ENCODE measurements at places on chromosomes 1 and 21.

DNA sequence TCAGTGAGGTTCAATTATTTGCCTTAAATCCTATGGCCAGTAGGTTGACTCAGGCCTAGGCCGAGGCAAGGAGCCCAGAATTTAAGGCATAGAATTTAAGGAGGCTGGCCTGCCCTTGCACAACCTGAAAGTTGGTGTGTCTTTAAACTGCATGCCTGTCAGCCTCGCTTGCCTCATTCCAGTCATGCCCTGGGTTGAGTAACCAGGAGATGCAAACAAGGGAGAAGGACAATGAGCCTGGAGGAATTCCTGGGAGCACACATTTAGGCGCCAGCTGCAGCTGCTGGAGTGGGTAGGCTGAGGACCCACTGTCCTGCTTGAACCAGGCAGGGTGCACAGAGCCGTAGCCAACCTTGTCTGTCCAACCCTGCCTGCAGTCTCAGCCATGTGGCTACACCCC, 11.7 kb downstream of the CD2 start:
- no peak for DNase-seq

GRCh38 chr1:38183096-38183495, 136.5 kb upstream of the POU3F1 start:
- no peak for DNase-seq

DNA sequence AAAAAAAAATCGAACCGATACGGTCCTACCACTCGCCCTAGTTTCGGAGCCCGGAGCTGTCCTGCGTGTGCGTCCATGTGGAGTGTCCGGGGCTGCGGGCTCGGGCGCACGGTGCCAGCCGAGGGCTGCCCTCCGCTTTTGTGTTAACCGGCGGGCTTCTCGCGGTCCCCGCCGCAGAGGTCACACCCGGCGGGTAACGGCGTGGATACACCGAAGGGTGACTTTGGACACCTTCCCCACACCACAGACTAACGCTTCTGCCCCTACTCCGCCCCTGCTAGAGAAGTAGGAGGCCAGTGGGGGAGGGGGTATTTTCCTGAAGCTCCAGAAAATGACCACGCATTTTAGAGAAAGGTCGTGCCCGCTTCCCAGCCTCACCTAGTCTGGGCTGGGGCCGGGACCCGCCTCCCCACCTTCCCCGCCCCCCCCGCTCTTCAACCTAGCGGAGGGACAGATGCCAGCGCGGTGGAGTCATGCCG, 609 bp upstream of the ATF3 start:
- DNase-seq: no peak

GRCh38 chr1:21365036-21365435, 74.8 kb upstream of the ECE1 start:
- no peak for DNase-seq

DNA sequence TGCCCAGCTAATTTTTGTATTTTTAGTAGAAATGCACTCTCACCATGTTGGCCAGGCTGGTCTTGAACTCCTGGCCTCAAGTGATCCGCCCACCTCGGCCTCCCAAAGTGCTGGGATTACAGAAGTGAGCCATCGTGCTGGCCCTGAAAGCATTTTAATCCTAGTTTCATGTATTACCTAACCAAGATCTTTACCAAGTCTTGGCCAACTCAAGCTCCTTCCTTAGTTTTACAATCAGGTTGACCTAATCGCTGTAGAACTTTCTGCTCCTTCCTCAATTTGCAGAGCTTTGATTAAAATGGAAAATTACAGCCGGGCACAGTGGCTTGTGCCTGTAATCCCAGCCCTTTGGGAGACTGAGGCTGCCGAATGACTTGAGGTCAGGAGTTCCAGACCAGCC, 3.2 kb upstream of the TMEM63A start:
- no peak for DNase-seq

- no peak for DNase-seq
These were observed 26.6 kb downstream of the SMAP2 start for GRCh38 chr1:40399984-40400704.

- no peak for DNase-seq
These were observed 1.7 kb downstream of the TFF3 start for GRCh38 chr21:42313501-42313969.
